ENCODE measurements at places on chromosomes 2 and 18.

- DNase-seq = no peak
These were observed 109.7 kb downstream of the FOXI3 start for GRCh38 chr2:88342749-88343148.

DNA sequence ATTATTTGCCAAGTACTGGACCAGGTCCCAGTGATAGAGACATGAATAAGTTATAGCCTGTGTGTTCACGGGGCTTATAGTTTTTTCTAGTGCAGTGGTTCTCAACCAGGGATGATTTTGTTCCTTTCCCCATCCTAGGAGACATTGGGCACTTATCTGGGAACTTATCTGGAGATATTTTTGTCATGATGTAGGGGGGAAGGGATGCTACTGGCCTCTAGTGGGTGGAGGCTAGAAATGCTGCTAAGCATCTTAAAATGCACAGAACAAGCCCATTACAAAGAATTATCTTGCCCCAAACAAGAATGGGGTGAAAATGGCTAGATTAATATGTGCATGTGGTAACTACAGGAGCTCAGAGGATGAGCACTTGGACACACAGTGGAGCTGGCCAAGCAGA is 75.2 kb downstream of the KLHL29 start:
- DNase-seq = no peak

DNA sequence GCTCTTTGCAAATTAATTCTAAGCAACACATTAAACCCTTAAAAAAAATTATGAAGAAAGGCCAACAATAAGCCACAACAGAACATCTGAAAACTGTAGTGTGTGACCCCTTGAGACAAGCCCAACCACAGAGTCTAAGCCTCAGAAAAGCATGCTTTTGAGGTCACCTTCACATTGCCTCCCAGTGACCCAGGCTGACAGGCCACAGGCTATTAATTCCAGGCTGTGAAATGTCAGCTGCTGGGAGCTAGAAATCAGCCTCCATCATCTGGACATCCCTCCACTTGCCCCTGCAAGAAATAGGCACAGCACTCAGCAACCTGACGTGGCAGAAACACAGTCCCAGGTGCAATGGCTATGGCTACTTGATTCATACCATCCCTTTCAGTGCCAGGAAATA is 179.4 kb upstream of the ZFP36L2 start:
- DNase-seq = no peak

DNA sequence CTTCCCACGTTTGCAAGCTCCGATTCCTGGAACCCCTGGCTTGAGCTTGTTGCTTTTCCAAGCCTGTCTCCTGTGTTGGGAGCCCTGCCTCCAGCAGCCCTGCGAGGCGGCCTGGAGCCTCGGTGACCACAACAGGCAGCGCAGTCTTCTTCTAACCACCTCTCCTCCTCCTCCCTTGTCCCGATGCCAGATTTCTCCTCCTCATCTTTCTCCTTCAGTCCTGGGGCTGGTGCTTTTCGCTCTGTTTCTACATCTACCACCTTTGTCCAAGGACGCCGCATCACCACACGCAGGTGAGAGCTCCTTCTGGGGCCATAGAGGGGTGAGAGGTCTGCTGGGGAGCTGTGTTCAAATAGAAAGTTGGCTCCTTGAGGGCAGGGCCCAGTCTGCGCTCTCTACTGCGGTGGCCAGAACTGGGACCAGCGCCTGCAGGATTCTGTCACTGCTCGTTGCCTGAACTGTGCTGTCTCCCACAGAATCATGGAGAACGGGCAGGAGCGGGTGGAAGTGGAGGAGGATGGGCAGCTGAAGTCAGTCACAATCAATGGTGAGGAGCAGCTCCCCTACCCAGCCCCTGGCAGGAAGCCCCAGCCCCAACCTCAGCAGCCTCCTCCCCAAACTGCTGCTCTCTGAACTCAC is 3.9 kb downstream of the DNAJB2 start:
- no peak for DNase-seq

- DNase-seq = no peak
These were observed 93.5 kb downstream of the LPIN1 start for GRCh38 chr2:11839916-11840315.

DNA sequence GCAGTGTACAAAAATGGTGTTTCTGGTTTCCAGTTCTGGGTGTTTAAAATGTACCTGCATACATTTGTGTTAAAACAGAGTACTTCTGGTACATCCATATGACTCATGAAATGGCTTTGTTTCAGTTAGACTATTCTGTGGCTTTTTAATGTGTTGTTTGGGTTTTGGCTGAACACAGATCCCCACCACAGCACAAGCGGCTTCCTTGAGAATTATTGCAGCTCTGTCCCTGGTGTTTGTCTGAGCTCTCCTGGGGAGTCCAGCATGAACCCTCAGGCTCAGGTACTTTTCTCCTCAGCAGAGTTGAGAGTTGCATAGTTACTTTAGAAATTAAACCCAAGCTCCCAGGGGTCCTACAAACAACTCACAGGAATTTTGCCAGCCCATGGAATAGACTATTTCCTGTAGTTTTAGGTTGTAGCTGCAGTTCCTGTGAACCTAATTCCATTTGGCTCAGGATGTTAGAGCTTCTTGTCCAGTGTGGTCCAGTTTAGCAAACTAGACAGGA is 64.8 kb upstream of the EML6 start:
- DNase-seq = no peak

DNA sequence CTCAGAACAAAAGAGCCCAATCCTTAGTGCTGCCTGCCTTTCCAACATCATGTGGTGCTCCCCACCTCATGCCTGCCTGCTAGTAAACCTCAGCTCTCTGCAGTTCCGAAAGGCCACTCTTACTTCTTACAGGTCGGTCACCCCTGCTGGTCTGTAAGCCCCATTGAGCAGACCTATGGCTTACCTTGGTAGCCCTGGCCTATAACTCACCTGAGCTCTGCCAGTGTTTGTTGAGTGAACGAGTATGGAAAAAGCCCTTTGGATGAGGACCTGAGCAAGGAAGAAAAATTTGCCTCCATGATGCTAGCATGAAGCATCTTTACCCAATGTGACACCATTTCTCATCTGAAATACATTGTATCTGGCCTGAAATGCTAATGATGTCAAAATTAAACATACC is 83.3 kb downstream of the LIPG start:
- no peak for DNase-seq

GRCh38 chr2:172072706-172073105 is 12.6 kb upstream of the DLX1 start:
- no peak for DNase-seq

DNA sequence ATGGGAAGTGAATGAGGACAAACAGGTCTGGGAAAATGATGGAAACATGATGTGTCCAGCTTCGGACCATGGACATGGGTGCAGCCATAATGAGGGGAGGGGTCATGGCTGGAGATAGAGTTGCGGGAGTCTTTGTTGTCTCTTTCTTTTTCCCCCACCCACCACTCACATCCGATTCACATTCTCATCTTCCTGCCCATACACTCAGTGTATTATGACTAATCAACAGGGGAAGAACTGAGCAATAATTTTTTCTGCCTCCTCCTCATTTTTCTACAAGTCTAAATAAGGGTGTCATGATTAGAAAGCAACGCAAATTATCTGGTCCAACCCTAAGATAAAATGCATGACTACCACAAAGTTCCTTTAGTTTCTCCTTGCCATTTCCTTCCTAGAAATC is 5.7 kb upstream of the SERPINB2 start:
- DNase-seq = no peak

DNA sequence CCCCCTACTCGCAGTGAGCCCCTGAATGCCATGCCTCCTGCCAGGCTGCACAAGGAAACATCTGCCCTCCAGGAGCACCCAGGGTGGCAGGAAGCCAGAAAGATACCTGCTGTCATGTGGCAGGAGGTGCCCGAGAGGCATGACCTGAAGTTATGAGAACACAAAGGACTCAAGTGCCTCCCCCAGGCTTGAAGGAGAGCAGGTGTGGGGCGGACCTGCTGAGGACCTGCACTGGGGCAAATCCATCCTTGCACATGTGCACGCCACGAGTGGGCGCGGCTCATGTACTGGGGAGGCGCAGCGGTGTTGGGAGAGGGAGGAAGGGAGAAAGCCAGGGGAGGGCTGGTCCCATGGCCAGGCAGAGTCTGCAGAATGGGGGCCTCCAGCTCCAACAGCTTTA is 26.9 kb downstream of the SDC1 start:
- DNase-seq = no peak

DNA sequence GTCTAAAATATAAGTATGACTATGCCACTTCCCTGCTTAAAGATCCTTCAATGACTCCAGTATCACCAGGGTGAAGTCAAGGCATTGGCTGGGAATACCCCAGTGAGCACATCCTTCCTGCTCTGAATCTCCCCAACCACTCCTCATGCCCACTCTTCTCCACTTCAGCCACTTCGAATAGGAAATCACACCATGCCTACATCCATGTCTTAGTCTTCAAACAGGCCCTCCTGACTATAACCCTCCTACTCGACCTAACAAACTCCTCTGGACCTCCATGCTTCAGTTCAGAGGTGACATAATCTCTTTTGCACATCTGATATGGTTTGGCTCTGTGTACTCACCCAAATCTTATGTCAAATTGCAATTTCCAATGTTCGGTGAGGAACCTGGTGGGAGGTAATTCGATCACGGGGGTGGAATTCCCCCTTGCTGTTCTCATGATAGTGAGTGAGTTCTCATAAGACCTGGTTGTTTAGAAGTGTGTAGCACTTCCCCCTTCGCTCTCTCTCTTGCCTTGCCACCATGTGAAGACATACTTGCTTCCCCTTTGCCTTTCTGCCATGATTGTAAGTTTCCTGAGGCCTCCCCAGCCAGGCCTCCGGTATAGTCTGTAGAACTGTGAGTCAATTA is 87.8 kb upstream of the TFCP2L1 start:
- no peak for DNase-seq

DNA sequence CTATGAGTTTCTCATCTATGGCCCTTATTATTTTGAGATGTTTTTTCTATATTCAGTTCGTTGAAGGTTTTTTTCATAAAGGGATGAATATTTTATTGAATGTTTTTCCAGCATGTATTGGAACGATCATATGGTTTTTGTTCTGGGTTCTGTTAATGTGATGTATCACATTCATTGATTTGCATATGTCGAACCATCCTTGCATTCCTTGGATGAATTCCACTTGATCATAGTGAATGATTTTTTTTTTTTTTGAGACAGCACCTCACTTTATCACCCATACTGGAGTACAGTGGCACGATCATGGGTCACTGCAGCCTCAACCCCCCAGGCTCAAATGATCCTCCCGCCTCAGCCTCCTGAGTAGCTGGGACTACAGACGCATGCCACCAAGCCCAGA is 5.5 kb upstream of the NEMP2 start:
- DNase-seq = no peak

GRCh38 chr2:74094291-74094690 is 53.4 kb downstream of the BOLA3 start:
- no peak for DNase-seq

DNA sequence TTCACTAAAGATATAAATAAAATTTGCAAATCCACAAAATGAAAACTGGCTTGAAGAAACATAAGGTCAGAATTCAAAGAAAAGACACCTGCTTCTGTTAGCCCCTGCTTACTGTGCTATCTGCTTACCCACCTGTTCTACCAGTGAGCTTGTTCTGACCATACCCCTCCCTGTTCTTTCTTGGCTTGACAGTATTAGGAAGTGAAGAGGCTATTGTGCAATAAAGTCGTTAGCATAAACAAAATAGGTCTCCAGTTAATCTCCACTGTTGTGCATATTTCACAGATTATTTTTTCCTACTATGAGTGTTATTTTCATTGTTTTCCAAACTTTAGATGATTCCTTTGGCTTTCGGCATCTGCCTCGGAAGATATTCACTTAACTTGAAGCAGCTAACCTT is 322.1 kb downstream of the CCDC85A start:
- no peak for DNase-seq

GRCh38 chr2:207514451-207514850 is 15.3 kb upstream of the CREB1 start:
- DNase-seq = no peak

GRCh38 chr2:156116113-156116512 is 216.4 kb downstream of the NR4A2 start:
- DNase-seq = no peak

- no peak for DNase-seq
These were observed 168.6 kb downstream of the ZNF407 start for GRCh38 chr18:74766251-74766650.

DNA sequence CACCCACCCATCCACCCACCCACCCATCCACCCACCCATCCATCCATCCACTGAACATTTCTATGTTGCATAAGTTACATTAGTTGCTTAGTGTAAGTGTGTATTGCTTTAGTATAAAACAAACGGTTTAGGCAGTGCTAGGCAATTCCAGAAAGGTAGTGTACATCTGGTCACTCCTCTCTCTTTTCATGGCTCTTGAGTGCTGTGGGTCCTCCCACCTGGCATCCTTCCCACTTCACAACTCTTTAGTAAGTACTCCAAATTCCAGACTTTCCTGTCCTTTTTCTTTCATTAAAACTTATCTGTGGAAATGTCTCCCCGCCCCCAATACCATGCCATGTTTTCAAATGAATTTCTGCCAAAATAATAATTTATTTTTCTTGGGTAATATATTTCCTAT is 122.5 kb downstream of the PLEKHM3 start:
- no peak for DNase-seq

- DNase-seq = peak; percentile 76
These were observed 375.3 kb upstream of the KLHL29 start for GRCh38 chr2:23009545-23010149.

DNA sequence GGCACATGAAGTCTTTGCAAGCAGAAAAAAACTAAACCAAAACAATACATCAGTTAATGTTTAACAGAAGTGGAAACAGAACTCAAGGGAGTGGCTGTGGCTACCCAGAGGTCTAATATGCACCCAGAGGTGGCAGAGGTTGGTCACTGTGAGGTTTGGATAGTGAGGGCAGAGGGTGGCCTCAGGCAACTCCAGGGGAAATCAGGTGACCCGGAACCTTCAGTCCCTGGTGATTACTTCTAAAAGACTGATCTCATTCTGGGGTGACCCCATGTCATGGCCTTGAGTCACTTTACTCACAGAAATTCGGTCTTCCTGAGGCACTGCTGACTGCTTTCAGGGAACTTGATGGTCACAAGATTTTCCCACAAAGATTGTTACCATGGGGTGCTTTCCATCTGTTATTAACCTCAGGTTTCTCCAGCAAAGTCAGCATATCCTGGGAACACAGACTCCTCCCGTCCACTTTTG is 99.4 kb downstream of the TMEM17 start:
- DNase-seq = no peak

DNA sequence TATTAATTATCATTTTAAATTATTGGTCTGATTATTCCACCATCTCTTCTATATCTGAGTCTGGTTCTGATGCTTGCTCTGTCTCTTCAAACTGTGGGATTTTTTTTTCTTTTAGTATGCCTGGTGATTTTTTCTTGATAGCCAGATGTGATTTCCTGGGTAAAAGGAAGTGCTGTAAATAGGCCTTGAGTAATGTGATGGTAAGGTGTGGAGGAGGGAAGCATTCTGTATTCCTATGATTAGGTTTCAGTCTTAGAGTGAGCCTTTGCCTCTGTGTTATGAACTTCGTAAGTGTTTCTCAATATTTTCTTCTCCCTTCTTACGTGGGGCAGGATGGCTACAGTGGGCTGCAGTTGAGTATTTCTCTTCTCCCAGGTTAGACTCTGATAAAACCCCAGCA is 103.0 kb downstream of the EHBP1 start:
- no peak for DNase-seq

GRCh38 chr2:230660294-230661060 is 52.2 kb upstream of the CAB39 start:
- no peak for DNase-seq

Data from HTR-8/SVneo (cell line).